ENCODE measurements at places on chromosomes 5 and 9. TPM values are rescaled to one million over a fixed set of nuclear protein-coding genes. Genes with fewer than 3 reads are reported as not detected.

DNA sequence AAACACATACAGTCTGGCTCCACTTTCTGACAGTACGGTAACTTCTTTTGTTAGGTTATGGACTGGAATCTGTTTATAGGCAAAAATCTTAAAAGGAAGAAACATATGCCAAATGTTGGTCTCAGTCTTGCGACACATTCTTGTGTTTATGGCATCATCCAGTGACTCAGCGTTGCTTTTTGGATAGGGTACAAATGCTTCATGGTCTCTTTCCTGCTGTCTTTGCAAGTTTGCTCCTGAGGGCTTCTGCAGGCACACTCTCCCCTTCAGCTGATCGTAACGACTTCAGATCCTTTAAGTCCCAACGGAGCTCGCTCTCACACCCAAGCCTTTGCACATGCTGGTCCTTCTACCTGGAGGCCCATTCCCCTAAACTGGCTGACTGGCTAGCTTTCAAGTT, 23.6 kb upstream of the TNFSF8 start:
- no peak for DNase-seq

DNA sequence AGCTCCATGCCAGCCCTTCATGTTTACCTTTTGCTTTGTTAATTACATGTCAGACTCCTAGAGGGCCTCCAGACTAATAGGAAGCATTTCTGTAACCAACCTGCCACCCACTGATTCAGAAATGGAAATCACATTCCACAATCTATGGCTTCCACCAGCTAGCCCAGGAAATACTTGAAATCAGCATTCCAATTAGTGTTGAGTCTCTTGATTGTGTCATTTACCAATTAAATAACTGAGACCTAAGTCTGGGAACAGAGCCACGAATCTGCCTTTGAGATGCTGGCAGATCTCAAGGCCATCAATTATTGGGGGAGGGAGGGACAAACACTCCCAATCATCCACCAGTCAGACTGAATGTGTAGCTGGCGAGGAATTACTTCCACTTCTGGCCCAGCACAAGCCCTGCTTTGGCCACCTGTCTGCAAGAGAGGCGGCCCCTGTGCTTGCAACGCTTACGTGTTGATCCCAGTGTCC, 27.4 kb upstream of the SAP30L start:
- DNase-seq: no peak

The ACOT12 gene
- polyA plus RNA-seq: 0.72 TPM

- no peak for DNase-seq
These were observed 89.2 kb downstream of the ACER2 start for GRCh38 chr9:19498015-19498414.

DNA sequence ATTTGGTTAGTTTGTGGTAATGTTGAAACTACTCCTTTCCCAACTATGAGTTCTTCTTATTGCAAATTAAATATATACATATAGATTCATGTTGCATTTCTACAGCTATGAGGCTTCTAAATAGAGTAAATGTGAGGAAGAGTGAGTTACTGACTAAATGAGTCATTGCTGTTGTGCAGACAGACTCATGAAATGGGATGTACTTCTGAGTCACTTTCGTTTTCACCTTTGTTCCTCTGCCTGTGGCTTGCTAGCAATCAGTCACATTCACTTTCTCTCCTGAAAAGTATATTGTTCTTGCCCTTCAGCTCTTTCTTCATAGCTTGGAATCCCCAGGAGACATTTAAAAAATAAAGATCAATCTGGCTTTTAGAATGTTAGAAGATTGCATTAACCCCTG, 295.5 kb upstream of the SMC2 start:
- no peak for DNase-seq

GRCh38 chr9:27584931-27585330, 11.7 kb upstream of the C9orf72 start:
- no peak for DNase-seq

- DNase-seq: no peak
These were observed 166.3 kb upstream of the KIF2A start for GRCh38 chr5:62139741-62140140.

The ZNF346 gene
- polyA plus RNA-seq: 16.9 TPM

GRCh38 chr5:127203818-127204217, 86.8 kb upstream of the MEGF10 start:
- no peak for DNase-seq

DNA sequence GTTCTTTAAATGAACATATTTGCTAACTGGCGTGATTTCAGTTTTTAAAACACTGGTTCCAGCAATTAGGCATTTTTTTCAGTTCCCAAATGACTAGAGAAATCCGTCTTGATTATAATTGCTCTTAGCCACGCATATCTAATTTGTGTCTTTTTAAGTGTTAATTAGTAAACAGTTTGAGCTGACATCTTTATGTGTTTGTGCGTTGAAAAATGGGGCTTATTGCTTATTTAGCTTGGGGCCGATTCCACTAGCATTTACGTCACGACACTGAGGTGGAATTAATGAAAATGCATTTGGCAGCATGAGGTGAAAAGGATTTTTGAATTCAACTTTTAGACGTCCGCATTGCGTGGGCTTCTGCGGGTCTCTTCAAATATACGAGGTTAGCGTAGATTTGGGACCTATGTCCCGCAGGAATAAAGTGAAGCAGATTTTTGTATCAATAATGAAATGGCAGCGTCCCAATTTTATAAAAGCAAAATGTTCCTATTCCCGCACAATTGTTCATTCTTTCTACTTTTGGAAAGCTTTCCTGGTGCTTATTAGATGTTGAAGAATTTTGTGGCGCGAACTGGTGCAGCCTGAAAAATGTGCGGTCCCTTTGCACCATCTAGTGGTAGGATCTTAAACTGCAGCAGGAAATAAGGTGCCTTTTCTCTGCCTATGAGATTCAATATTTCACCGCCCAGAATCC, 122.7 kb upstream of the LMX1B start:
- peak; percentile 40 for DNase-seq

DNA sequence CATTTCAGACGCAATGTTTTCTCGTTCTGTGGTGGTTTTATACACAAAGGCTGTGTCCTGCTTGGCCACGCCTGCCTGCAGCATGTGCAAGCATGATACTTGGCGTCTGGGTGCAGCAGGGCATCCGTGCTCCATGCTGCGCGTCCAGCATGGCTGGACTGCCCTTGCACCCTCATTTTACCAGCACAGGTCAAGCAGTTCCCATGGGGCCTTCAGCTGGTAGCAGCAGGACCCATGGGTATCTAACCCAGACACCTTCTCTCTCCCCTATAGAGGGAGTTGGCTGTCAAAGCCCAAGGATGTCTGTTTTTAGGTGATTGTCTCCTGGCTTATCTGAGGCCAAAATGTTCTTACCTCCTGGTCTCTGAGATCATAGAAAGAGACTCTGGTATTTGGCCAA, 158.3 kb upstream of the PITX1 start:
- no peak for DNase-seq

DNA sequence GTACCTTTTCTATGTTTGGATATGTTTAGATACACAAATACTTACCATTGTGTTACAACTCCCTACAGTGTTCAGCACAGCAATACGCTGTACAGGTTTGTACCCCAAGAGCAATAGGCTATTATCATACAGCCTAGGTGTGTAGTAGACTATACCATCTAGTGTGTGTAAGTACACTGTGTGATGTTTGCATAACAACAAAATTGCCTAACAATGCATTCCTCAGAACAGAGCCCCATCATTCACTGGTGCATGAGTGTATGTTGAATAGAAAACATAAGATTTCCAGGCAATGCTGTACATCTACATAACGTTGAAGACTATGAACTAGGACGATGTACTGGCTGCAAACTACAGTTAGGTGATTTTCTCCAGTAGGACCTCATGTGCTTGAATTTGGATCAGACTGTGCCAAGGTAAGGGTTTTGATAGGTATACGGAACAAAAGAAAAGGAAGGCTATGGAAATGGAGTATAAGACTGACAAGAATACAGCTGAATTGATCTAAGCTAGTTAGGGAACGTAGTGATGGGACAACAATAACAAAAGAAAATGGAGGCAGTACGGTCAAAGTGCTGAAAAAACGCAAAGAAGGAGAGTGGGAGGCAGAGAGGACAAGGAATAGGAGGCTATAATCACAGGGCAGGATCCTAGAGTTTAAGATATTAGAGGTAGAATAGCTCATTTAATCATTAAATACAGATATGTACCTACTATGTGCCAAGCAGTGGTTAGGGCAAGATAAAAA, 46.9 kb downstream of the FNIP1 start:
- DNase-seq: no peak

GRCh38 chr9:137213160-137214060, 7.9 kb downstream of the NDOR1 start:
- no peak for DNase-seq

- no peak for DNase-seq
These were observed 289.2 kb downstream of the ZSWIM6 start for GRCh38 chr5:61621202-61621650.

The VCAN gene
- 82.7 TPM for polyA plus RNA-seq

- no peak for DNase-seq
These were observed 14.5 kb downstream of the PTCH1 start for GRCh38 chr9:95502248-95502647.

The GRM6 gene
- 0.70 TPM for polyA plus RNA-seq

- no peak for DNase-seq
These were observed 58.4 kb upstream of the DAB2IP start for GRCh38 chr9:121593066-121593465.

- DNase-seq: no peak
These were observed 16.8 kb downstream of the SCAMP1 start for GRCh38 chr5:78377056-78377717.

DNA sequence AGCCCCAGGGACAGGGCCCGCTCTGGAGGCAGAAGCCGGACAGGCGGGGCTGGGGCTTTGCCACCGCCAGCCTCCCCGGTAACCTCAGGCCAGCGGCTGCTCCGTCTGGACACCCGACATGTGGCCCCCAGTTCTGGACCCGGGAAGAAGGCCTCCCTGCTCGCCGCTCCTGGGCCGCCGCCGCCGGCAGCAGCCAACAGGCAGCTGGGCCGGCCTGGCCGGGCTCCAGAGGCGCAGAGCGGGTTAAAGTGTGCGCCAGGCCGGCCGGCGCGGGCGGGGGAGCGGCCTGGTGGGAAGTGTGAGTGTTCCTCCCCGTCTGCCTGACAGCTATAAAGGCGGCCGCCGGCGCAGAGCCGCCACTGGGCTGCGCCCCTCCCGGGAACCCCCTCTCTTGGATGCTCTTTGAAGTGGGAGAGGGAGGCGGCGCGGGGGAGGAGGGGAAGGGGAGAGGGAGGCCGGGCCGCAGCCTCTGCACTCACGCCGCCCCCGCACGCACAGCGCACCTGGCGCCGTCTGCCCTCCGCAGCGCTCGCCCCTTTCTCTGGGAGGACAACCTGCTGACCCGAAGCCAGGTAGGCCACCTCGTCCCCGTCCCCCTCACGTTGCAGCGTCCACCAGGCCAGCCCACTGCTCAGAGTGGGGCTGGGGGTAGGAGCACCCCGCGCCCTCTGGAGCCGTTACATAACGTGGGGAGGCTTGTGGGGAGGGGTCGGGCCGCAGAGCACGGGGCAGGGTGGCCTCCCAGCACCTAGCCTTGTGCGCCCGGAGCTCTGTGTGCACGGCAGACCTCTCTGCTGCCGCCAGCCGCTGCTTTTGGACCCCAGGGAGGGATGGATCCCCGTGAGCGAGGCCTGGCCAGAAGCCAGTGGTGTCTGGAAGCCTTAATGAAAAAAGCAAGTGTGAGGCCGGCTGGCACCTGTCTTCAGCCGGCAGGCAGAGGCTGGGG, at the start of gene ADAMTSL2:
Gene ADAMTSL2 (plus strand): TSS at position 359 of the 946 bp plus-strand sequence. CDS start 2,009 bp downstream, outside the sequence.
- DNase-seq: peak; percentile 59

DNA sequence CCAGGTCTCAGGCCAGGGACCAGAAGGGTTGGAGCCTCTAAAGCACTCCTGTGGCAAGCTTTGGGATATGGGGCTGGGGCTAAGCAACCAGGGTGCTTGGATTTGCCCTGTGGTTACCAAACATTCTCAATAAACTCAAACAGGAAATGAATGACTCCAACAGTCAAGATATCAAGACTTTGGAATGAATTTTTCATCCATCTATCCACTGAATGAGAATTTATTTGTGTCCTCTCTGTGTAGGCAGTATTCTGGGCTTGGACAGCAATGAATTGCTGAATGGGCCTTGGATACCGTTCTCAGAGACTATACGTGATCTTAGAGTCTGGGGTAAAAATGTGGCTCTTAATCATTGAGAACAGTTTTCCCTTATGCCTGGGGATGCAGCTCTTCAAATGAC, 212.5 kb downstream of the DAB2IP start:
- no peak for DNase-seq

GRCh38 chr9:6557883-6558616, 87.5 kb downstream of the GLDC start:
- no peak for DNase-seq

DNA sequence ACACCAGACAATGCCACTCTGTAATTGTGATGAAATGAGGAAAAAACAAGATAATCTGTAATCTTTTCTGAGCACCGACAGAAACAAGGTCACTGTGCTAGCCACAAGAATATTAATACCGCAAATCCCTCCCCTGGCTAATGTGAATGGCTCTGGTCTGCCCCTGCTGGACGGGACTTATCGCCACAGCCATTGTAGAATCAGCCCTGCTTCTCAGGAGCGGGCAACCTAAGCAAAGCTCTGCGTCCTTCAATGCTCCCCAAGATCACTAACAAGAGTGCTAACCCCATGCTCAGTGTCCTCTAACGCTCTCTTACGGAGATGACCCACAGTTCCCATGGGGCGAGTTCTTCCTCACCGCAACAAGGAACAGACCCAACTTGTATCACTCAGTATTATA, 42.7 kb downstream of the OR2V1 start:
- no peak for DNase-seq

The ZCCHC7 gene
- 15.0 TPM for polyA plus RNA-seq

DNA sequence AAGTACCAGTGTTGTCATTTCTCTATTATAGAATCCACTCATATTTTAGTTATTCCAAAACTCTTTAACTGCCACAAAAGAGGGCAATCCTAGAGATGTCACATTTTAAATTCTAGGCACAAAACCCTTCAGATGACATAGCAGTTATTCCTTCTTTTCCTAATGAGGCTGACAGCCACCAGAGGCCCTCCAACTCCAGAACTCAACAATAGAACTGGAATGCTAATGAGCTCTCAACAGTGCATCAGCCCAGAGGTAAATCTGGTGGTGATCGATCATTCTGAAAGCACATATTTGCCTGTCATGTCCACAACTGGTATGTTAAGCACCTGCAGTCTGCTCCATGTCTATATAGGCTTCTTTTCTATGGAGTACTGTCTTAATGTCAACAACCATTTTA, 40.2 kb upstream of the RAB3C start:
- no peak for DNase-seq

DNA sequence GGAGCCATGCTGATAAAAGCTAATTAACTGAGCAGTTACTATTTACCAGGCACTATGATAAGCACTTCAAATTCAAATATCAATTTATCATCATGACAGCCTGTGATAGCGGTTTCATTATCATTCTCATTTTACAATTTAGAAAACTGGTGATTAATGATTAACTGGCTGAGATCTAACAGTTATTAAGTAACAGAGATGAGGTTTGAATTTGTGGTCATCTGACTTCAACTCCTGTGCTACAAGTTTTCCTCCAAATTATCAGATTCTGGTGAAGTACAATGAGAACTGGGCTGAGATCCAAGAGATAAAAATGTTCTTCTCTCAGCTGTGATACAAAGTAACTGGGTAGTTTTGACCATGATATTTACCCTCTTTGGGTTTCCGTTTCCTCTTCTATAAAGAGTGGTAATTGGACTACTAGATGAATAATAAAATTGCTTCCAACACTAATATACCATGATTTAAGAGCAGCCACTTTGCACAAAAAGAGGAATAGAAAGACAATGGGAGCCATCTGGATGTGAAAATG, 74.5 kb upstream of the CCNG1 start:
- peak; percentile 9 for DNase-seq

The LRRC14B gene
- polyA plus RNA-seq: 0.13 TPM
